ENCODE measurements at places on chromosomes 3 and 15.

- no peak for DNase-seq
These were observed 181.9 kb upstream of the CHL1 start for GRCh38 chr3:14652-15051.

DNA sequence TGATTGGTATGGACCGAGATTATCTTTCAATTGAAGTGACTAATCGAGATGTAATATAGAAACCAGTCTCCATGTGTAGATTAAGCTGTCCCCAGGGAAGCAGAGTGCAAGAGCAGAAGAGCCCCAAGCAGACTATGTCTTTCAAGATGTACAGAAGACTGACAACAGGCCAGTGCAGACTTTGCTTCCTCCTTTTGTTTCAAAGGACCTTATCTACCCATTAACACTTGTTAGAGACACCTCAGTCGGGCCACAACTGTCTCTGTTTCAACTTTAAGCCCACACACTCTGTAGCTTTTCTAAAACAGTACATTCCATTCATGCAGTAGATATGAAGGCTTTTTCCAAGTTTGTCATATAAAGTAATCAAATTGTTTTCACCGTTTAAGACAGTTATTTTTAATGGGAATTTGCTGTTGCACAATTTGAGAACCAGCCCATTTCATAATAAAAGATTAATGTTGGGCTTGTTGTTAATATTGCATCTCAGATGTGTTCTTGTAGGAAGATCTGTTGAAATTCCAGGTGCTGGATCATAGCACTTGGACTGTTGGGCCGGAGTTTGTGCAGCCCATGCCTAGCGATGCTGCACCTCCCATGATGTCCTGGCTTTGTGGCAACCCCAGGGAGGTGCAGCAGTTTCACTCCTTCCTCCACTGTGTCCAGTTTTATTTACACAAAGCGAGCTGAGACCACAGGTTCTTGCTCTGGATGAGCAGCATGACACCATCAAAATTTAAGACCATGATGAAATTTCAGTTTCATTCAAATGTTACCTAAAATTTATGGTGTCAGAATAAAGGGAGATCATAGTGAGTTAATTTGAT lies 12.4 kb downstream of the GORASP1 start:
- DNase-seq, result no peak

DNA sequence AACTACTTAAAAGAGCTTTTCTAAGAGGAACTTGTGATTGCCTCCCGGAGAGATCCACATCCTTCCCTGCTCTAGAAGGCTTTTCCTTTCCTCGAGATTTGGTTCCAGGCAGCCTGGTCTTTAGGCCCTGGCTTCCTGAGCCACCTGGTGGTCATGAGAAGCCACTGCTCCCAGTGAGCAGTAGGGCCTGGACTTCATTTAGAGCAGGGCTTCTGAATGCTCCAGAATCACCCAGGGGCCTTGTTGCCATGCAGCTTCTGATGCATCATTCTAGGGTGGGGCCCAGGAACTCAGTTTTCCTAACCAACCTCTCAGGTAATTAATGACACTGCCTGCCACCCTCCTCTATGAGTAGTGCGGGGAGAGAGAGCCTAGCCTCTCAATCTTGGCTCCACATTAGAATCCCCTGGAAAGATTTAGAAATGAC lies 29.6 kb downstream of the PSMD6 start:
- no peak for DNase-seq

- DNase-seq, result no peak
These were observed 18.5 kb upstream of the PDHB start for GRCh38 chr3:58452176-58452575.

GRCh38 chr3:107251819-107252218 lies 125.4 kb upstream of the CCDC54 start:
- no peak for DNase-seq

Data from activated CD8-positive, alpha-beta memory T cell treated with anti-CD3 and anti-CD28 coated beads for 48 hours (primary cell).